ENCODE measurements at places on chromosomes 7 and 10.

- no peak for DNase-seq
These were observed 9.6 kb downstream of the ESYT2 start for GRCh38 chr7:158819571-158820203.

GRCh38 chr7:41824284-41824683 lies 121.4 kb upstream of the INHBA start:
- no peak for DNase-seq

DNA sequence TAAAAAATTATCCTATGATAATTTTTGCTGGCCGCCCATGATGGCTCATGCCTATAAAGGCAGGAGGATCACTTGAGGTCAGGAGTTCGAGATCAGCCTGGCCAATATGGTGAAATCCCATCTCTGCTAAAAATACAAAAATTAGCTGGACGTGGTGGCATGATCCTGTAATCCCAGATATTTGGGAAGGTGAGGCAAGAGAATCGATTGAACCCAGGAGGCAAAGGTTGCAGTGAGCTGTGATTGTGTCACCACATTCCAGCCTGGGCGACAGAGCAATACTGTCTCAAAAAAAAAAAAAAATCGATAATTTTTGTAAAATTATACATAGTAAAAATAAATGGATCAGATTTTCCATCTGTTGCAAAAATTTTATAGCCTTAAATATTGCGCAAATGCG lies 31.7 kb upstream of the CDK14 start:
- no peak for DNase-seq

GRCh38 chr10:47347303-47347675 lies 874 bp upstream of the RBP3 start:
- no peak for DNase-seq

DNA sequence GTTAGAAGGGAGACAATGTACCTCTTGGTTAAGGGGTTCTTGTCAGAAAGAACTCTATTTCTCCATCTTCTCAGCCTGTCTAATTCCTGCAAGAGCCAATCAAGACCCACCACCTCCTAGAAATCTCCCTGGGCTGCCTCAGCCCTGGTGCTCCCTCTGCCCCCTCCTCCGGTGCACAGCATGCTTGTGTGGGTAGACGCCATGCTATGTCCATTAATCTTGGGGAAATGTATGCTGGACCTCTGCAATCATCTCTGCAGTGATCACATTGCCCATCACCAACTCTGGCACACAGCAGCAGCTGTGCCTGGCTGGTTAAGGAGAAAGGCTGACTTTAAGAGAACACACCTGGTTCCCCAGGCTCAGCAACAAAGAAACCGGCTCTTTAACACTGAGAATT lies 37.3 kb downstream of the SH3PXD2A start:
- no peak for DNase-seq

- no peak for DNase-seq
These were observed 178.3 kb downstream of the DYNC1I1 start for GRCh38 chr7:95950698-95951097.

DNA sequence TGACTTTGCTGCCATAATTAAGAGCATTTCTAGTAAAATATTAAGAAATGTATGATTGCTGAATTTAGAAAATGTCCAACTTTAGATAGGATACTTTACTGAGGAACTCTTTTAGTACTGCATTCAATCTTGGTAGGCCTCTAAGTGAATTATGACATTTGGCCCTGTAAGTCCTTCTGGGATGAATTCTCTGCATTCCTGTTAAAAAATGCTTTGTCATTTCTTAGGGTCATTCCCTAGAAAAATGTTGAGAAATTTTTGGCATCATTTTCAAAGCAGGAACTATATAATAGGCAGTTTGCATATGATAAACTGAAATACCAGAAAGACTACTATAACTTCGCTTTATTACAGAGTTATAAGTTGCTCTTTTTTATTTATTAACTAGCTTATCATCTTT lies 69.3 kb upstream of the PRR15 start:
- no peak for DNase-seq

- DNase-seq, result peak; percentile 41
These were observed 25.9 kb downstream of the ZNF775 start for GRCh38 chr7:150404805-150405583.

DNA sequence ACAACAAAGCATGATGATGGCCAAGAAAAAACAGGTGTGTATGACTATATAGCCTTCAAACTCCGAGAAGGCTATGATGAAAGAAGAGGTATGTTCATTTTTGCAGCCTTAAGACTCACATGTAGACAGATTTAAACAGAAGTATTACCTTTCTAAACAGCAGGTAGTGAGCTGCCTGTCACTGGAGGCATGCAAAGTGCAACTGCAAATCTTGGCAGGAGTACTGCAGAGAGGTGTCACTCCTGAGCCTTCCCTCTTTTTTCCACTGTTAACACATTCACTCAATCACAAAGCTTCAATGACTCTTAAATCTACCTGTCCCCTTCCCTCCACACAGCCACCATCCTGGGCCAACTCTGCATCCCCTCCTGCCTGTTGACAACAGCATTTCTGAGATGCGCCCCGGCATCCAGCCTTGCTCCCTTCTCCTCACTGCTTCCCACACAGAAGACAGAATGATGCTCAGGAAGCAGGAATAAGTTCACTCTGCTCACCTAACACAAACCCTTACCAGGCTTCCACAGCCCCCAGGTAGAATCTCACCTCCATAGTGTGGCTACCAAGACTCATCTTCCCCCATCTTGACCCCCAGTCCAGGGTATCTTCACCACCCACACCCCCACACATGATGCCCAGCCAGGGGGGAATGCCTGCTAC lies 161.9 kb upstream of the ZMIZ1 start:
- DNase-seq, result no peak

GRCh38 chr7:128091106-128091505 lies 59.9 kb upstream of the LRRC4 start:
- DNase-seq, result no peak

DNA sequence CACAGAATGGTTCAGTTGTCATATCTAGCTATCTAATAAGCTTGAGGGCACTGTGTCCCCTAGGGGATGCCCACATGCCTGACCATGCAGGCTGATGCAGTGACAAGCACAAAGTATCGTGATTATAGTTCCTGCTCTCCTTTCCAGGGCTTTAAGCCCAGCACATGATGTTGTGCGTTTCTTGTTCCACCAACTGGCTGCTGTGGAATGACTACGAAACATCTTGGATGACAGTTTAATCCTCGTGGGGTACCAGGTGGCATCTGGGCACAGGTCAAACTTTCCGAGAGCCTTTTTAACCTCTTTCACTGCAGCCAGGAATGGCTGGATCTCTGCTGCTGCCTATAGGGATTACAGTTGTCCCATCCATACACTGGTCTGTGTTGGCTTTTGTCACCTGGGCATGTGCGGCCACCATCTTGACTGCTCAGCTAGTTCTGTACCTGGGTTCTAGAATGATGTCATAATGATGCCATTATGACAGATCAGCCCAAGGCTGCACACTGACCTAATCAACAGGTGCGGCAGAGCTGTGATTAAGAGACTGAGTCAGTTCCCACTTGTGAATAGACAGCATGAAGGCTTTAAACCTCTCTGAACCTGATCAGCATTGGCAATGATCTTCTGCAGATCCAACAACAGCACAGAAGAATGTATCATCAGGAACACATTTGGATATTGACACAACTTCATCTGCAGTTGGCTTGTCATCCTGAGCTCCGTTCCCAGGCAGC lies 144.1 kb downstream of the DLG5 start:
- DNase-seq, result no peak

GRCh38 chr7:103031024-103031423 lies 43.6 kb downstream of the FBXL13 start:
- no peak for DNase-seq

DNA sequence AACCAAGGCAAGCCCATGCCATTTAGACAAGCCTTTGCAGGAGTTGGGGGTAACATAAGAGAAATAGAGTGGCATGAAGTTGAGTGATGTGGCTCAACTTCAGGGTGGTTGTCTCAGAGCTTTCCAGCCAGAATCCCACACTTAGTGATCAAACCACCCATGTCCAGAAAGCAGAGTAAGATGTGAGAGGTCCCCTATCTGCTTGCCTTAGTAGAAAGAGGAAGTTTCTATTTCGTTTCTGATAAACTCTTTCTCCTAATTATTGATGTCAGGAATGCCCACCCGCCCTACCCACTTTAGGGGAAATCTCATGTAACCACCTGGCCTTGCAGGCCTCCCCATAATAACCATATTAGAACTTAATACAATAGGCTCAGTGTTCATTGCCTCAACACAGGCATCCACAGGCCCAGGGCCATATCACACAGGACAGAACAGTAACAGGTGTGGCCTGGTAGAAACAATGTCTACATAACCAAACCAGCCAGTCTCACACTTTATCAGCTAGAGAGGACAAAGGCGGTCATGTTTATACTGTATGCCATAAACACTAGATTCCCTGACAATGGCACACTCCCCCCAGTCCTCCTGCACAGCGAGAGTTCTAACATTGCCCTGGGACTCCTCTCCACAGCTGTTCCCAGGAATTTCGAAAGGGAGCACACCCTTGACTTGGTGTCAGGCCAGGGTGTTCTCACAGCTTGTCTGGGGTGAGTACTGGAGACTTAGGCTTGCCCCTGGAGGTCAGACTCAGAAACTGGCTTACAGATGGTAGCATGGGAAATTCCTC lies 364.4 kb downstream of the CXCL12 start:
- no peak for DNase-seq

DNA sequence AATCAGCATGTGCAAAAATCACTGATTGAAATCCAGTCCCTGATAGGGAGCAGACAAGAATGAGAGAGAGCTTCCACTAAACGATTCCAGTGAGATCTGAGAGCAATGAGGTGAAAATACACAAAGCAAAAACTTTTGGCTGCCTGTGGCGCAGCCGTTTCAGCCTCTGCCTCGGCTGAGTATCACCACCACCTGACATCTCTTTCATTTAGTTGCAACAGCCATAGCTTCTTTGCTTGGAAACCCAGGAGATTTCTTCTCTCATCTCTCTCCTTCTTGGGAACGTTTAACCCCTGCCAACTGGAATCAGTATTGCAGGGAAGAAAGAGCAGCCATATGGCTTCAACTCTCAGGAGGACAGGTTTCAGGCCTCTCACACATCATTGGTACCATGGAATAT lies 237.3 kb upstream of the AGK start:
- DNase-seq, result no peak

DNA sequence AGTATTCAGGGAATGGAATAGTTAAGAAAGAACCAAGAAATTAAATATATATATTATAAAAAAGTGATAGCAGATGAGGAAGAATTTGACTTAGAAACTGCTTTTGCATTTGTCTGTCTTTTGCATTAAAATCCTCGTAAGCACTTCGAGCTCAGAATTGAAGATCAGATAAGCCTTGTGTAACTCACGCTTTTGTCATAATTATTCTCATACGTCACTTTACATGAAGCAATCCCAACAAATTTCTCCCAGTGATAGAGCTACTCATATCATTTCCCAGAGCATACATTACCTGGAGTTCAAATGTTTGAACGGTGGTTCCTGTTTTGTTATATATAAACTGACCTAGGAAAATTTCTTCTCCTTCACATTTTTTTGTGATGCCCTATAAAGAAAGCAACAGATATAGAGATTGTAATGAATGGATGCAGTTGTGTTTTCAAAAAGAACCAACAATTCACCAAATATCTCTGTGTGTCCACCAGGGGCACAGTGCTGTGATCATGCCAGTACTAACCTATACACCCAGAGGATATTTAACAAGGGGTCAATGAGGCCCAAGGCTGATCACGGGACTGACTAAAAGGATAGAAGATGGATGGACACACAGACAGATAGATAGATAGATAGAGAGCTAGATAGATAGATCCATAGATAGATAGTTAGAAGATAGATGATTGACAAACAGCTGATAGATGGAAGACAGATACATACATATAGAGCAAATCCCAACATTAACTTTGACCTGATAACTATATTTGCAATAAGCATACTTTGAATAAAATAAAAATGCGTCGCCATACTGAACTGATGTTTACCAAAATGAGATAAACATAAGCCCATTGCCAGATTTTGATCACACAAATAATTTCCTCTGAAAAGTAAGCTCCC lies 9.3 kb upstream of the HUS1 start:
- DNase-seq, result no peak

DNA sequence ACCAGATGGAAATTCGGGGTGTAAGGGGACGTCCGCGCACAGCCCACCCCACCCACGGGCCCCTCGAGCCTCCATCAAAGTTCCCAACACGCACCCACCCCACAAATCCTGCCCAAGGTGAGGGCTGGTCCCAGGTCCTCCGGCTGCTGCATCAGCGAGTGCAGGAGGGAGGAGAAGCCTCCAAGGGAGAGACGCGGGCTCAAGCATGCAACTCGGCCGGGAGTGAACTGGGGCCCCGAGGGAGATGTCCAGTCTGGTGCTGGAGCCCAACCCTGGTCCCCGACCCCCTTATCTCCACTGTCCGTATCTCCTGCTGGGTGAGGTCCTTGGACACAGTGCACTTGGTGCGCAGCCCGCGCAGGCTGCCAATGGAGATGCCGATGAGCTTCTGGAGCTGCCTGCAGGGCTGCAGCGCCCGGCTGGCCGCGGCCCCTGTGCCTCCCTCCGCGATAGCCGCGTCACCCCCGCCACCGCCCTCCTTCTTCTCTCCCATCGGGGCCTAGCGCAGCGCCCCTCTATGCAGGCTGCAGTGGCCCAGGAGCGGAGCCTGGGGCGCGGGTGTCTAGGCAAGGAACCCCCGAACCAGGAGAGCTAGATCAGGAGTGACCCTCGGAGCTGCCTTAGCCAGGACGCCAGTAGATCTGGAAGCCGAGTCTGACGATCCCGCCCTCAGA lies 489.2 kb downstream of the ZNF33B start:
- no peak for DNase-seq

GRCh38 chr7:66043681-66044497 lies 31.7 kb upstream of the ASL start:
- DNase-seq, result no peak

- no peak for DNase-seq
These were observed 375.2 kb downstream of the RPS24 start for GRCh38 chr10:78408671-78409472.

- no peak for DNase-seq
These were observed 393.1 kb downstream of the EXOC4 start for GRCh38 chr7:133645884-133646391.

GRCh38 chr10:132146271-132146671 lies 40.5 kb upstream of the DPYSL4 start:
- DNase-seq, result no peak

DNA sequence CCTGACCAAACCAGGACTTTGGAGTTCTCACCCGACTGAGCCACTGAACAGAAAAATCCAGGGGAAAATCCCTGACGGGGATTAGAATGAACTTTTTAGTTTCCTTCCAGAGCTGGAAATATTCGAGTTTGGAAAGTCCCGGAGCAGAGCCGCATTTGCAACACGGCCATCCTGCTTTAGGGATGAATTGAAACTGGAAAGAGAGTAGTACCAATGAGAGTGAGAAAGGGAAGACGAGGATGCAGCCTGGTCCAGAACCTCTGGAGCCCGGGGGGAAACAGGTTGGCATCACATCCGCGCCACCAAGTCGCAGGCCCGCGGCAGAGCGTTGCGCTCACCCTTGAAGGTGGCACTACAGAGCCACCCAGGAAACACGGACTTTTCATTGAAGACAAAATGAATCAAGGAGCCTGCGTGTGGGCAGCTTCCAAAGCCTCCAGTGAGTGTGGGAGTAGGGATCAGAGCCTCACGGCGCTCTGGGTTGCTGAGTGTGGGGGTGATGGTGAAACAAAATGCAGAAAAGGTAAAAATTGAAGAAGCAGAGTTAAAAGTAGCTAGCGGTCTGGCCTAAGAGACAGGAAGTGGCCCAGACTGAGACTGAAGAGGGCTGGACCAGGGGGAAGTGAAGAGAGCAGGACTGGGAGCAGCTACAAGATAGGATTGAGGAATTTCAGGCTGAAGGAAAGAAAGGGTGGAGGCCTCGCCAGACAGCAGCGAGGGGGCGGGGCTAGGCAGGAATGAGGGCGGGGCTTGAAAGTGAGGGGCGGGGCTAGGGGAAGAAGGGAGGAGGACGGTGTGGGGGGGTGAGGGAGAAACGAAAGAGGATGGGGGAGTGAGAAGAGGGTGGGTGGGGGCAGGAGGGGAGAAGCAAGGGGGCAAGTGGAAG lies 1.8 kb downstream of the SMURF1 start:
- no peak for DNase-seq

Data from activated CD8-positive, alpha-beta memory T cell treated with anti-CD3 and anti-CD28 coated beads for 4 hours (primary cell).